ENCODE measurements at places on chromosomes 2 and 18.
A peak's percentile ranks its signal among the peaks of the same experiment; 100 is the strongest.

DNA sequence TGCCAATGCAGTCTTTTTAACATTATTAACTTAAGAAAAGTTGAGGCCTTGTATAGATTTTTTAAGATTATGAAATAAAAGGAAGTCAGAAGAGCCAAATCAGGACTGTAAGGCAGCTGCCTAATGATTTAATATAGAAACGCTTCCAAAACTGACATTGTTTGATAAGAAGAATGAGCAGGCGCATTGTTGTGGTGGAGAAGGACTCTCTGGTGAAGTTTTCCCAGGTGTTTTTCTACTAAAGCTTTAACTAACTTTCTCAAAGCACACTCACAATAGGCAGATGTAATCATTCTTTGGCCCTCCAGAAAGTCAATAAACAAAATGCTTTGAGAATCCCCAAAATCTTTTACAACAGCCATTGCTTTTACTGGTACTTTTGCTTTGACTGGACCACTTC is 288.6 kb upstream of the FIGN start:
- no peak for DNase-seq

DNA sequence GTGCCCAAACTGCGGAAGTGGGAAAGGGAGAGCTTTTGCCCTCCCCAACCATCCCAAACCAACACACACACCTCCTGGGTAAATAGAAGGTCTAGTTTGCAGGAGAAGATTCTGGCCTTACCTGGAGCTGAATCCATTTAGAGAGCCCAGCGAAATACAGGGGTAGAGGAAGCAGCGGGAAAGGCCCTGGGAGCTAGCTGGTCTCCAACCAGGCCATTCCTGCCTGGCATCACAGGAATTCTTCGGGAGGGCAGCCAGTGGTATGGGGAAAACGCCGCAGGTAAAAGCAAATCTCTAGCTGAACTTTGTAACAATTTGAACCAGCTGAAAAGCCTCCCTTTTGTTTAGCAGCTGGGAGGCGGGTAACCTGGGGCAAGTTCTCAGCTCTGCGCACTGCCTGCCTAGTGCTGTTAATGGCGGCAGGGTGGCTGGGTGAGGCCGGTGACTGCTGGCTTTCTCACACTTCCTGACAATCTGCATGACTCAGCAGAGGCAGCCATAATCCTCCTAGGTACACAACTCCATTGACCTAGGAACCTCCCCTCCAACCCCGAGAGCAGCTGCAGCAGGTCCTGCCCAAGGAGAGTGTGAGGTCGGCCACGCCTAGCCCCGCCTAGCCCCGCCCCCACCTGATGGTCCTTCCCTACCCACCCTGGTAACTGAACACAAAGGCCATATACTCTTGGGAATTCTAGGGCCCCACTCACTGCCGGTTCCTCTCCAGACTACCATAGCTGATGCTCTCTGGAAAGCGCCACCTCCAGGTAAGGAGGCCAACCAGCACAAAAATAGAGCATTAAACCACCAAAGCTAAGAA is 483.8 kb upstream of the REG3G start:
- no peak for DNase-seq

DNA sequence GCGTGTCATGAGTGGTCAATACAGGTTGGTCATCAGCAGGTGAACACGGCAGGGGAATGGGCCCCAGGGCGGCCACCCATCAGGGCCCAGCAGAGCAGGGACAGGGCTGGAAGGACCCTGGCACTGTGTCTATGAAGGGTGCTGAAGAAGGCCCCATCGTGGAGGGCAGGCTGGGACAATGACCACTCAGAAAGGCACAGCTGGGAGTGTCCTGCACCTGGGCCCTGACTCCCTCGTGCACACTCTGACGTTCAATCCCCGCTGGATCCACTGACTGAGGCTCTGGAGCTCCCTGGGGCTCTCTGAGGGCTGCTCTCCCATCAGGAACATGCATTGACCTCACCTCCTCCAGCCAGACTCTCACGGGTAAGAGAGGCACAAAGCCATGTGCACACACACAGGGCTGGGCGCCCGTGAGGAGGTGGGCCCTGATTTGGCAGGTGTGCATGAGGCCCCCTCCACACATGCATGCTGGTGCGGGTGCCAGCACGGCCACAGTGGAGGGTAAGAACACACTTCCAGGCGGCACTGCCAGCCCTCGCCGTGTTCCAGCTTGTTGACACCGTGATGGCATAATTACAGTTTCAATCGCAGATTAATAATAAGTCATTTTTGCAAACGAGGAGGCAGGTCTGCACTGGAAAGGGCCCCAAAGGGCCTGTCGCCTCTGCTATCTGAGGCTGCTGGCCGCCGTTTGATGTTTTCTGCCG is 58.5 kb downstream of the SMAD7 start:
- no peak for DNase-seq

GRCh38 chr2:170950221-170950761 is 21.2 kb downstream of the GORASP2 start:
- no peak for DNase-seq

DNA sequence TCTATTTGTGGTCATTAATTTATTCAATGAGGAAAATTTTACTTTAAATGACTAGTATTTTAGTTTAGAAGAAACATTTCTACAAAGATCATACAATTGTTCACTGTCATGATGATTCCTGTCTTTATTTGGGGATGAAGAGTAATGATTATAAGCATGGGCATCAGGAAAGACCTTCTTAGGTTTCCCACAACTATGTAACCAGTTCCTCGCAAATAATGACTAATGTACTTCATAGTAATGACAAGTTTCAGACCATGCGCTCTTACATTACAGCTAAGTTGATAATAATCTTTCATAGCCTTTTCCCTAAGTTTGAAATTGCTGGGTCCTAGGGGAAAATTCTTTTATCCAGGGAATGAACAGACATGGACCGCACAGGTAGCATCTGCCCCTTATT is 90.5 kb downstream of the MYO5B start:
- no peak for DNase-seq

DNA sequence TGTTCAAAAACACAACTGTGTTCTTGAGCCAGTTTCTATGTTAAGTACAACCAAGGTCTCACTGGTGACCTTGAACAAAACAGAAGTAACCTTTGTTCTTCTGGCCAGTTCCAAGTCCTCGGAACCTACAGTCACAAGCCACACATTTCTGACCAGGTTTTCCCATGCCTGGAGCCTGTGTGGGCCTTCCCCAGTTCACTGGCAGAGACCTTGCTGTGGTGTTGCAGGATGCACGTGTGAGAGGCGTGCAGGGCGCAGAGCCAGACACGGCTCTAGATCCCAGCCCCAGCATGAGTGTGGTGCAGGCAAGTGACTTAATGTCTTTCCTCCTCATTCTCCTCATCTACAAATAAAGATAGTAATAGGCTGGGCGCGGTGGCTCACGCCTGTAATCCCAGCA is 25.5 kb upstream of the EDAR start:
- no peak for DNase-seq

DNA sequence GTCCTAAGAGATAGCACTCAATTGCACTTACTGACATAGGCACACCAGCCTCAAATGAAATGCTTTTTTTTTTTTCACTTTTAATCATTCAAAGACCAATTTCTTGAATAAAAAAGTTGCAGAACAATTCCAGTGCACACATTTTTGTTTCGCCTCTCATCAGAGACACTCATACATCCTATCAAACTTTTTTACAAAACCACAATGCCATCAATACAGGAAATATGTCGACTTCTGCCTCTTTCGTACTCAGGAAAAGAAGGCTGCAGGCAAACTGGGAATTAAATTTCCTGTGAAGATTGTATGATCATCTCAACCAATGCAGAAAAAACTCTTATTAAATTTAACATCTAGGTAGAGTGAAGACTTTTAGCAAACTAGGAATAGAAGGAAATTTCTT is 112.4 kb downstream of the DNER start:
- no peak for DNase-seq

GRCh38 chr18:79577451-79578395 is 101.9 kb upstream of the CTDP1 start:
- DNase-seq: no peak

- no peak for DNase-seq
Observed at GRCh38 chr2:231515603-231516002, 14.6 kb downstream of the NMUR1 start.

DNA sequence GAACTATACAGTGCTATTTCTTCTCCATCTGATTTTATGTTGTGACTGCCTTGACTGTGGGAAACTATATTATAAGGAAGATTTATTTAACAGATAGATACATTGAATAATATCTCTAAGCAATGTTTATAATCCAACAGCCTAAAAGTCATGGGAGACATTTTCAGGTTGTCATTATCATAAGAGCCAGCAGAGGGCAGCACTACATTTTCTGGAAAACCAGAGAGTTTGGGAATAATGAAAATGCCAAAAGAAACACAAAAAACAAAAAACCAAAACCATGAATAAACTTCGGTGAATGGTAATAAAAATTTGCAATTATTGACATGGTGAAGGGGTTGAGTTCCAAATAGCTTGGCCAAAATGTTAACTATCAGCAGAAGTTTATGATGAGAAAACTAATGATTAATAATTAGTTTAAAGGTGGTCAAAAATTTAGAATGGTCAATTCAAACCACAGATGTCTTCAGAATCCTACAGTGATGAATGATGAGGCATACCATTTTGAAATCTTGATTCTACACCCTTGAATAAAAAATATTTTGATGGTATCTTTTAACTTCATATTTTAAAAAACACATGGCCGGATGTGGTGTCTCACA is 4.7 kb downstream of the EEF1B2 start:
- DNase-seq: peak; percentile 25

DNA sequence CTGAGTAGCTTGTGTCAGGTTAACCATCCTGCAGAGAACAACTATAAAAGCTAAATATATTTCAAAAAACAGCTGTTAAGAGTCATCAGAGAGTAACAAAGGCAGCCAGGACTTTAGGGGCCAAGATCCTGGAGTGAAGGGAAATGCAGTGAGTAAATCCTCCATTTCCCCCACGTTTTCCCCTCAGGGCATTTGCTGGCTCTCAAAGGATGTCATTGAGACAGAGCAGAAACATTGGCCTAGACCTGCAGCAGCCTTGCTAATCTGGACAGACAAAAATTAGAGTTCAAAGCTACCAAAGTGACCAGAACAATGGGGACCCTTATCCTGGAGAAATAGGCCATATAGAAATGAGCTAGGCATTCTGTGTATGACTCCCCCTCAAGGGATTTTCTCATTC is 21.1 kb upstream of the KLHL29 start:
- no peak for DNase-seq

DNA sequence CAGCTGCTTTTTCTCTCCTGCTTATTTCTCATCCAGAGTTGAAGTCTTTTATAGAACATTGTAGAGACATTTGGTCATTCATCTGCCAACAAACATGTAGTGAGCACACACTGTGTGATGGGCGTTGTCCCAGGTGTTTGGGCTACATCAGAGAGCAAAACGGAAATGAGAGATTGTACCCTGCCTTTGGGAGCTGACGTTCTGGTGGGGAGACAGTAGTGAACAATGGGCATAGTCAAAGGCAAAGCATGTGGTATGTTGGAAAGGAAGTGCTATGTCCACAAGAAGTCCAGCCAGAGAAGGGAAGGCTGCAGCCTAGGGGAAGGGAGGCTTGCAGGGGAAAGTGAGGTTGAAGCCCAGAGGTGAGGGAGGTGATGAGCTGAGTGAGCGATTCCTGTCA is 78.1 kb downstream of the PIEZO2 start:
- DNase-seq: no peak

DNA sequence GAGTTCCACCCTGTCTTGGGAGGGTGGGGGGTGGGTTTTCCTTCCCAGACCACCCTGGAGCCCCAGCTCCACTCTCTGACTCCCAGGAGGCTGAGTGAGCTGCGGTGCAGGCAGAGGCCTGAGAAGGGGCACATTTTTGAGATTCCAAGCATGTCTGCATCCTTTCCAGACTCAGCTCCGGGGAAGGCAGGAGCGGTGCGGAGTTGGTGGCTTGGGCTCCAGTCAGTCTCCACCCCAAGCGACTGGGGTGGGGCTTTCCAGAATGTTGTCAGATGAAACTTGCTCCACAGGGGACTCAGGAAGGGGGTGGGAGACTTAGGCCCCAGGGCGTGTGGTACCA is 44.2 kb upstream of the HS6ST1 start:
- peak; percentile 32 for DNase-seq

GRCh38 chr2:104521247-104521646 is 332.7 kb upstream of the POU3F3 start:
- no peak for DNase-seq

DNA sequence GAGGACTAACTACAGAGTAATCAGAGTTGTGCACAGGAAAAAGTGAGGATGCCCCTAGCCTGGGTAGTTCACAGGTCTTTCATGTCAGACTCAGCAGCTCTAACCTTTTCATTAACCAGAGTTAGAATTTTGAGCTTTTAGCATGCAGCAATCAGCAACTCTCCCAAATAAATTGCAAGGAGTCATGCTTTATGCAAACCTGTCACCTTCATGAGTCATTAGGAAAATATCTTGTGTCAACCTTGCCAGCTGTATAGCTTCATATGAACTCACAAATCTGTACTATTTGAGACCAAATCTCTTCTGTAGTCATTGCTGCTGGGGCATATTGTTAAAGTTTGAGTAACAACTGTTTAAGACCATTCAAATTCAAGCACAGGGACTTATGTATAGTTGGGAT is 382.3 kb upstream of the NT5C1B start:
- no peak for DNase-seq

GRCh38 chr2:134232868-134233727 is 20.8 kb upstream of the MGAT5 start:
- no peak for DNase-seq

Data from HFF-Myc (cell line).